NCI-H1694 (cell line): ENCODE measurements at places on chromosomes 5 and 9.

DNA sequence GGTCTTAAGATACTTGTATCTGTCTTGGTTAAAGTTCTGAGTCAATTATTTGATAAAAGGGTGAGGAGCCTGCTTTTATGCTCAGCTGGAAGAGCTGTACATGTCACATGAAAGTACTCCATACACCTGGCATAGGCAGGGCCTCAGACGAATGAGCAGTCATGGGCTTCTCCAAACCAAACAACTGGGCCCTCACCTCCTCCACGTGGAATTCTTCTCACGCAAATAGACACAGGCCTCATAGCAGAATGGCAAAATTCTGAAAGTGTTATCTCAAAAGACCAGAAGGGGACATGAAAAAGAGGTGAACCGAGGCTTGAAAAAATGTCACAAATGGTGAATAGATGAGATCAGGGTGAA is 48.6 kb downstream of the FAM240B start:
- DNase-seq, result no peak

DNA sequence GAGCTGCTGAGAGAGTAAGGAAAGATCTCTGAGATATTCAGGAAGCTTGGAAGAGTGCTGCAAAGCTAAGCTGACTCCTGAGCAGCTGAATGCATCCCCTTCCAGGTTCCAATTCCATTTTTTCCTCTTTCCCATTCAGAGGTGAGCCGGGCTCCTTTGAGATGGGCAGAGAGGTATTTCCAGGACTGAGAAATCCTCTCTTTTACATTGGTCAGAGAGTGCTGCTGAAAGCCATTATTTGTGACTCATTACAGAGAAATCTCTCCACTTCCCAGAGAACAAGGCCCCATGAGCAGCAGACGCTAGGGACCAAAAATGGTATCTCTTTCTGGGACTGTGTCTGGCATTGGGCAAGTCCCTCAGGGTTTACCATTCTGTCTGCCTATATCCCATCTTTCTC is 3.7 kb downstream of the MCTP1 start:
- no peak for DNase-seq

DNA sequence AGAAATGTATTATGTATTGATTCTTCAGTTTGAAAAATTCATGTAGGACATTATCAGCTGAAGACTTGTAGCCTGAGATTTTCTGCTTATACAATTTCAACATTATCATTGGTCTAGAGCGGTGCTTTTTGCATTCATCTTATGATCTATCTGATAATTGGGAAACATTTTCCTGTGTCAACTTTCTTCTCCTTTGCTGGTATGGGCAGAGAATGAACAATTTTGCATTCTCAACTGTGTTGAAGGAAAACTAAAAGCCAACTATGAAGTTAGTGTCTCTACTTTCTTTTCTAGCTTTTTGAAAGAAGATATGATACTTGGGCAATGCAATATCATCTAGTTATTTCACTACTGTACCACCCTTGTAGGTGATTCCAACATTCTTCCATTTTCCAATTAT is 10.3 kb downstream of the ZFR start:
- no peak for DNase-seq

DNA sequence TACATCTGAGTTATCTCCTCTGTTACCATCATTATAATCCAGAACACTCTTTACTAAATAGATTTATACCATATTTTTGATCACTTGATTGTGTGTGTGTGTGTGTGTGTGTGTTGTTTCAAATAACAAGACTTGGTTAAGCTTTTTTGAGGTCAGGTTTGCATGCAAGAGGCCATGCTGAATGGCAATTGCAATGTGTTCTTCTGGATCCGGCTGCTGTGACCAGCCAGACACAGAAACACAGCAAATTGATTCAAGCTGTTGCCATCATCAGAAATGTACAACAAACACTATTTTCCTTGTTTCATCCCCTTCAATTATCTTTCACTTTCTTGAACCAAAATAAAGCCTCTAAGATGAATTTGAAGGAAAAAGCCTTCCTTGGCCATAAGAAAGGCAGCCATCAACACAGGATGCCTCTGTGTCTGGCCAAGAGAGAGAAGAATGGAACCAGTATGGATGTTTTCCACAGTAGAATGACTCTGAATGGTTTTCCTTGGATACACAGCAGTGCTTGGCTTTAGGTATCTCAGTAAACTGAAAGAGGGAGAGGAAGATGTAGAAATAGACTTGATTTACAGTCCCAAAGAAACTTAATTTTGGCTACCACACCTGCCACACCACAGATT is 53.9 kb downstream of the DPYSL3 start:
- DNase-seq, result no peak

DNA sequence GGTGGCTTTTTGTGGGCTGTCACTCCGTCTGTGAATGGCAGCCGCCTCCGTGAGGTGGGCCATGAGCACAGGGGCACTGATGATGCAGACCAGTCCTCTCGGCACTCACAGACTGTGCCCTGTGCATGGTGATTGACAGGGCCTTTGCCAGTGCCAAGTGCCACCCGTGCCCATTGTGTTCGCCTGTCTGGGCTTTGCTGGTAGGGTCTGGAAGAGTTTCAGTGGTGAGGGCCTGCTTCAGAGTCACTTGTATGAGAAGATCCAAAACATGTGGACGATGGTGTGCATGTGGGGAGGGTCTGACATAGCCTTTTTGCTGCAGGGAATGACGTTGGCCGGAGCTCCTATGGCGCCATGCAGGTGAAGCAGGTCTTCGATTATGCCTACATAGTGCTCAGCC is 34.9 kb downstream of the TENT4A start:
- no peak for DNase-seq

DNA sequence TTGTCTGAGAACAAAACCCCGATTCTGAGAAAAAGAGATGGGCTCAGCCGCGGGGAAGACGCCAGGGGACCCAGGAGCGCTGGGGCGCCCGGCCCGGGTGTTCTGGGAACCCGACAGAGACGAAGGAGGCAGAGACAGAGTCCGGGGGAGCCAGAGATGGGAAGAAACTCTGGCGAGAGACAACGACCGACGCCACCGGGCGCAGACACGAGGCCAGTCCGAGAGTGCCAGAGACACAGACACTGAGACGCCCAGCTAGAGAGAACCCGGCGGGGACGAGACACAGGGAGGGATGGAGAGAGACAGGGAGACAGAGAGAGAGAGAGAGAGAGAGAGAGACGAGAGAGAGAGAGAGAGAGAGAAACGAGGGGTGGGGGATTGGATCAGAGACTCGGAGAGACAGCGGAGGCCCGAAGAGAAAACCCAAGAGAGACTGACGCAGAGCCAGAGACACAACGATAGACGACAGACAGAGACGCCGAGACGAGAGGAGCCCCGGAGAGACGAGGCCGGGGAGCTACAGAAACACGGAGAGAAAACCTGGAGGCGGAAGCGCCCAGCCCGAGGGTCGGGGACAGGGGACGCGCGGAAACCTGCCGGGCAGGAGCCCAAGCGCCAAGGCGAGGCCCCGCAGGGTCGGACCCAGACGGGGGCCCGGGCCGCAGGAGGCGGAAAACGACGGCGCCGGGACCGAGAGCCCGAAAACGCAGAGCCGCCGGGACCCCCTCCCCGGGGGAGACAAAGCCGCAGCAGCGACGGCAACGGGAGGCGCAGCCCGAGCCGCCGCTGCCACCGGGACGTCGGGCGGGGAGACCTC is 3.3 kb downstream of the NR5A1 start:
- no peak for DNase-seq

- DNase-seq, result no peak
Measured at GRCh38 chr9:11749396-11749795, 943.8 kb upstream of the TYRP1 start.

GRCh38 chr5:104361932-104362331 is 799.3 kb upstream of the NUDT12 start:
- DNase-seq, result no peak

DNA sequence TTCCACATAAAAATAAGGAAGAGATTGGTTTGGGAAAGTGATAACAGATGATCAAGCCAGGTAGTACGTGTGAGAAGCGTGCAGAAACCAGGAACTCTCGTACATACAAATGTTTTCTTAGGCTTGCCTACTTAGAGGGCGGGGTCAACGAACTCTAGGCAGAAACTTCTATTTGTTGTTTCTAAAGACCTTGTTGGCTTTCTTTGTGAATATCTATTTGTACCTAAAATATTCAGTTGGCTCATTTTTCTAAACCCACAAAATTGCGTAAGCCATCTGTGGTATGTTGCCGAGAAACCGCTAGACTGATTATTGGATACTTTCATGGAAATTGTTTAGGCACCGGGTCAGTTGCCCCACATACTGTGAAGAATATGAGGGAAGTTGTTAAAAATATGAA is 458.5 kb downstream of the MAT2B start:
- DNase-seq, result no peak

DNA sequence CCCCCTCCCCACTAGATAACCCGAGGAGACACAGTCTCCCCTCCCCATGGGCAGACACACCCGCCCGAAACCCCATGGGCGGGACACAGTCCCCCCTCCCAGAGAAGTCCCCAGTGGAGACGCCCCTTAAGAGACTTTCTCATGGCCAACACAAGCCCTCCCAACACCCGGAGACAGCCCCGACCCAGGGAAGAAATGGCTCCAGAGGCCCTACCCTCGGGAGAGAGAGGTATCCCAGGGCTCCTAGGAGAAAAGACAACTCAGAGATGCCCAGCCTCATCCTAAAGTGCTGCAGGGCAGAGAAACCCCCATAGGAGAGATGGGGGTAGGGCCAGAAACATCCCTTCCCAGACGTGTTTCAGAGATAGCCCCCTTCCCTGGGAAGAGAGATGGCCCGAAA is 27.4 kb downstream of the PCDH1 start:
- DNase-seq, result no peak

DNA sequence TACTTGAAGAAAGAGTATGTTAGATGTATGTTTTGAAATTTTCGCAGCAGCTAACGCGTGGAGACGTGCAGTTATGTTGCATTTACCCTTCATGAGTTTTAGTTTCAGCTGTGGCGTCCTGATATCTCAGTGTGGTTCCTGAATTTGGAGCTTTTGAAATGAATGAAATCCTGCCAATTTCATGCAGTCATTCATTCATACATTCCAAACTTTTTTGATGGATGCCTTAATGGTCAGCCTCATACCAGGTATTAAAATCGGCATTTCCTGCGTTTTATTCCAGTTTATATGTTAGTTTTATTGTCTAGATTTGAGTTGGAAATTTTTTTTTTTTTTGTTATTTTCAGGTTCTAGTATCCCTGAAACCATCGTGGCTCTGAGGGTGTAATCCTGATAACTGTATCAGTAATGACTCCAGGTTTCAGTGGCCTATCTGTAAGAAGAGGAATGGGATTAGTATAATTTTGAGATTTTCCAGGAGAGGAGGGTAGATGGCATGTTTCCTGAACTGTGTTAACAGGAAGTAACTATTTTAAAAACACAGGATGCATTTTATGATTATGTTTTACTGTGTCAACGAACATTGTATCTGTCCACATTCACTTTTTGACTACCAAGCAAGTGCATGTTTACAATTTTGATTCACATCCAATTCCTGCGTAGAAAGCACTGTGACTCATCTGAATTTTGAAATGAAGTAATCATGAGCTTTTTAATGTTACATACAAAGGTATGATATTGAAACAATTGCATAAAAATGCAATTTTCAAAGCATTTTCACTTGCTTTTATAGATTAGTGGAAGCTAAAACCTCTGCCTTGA is 1.0 kb downstream of the FOCAD start:
- DNase-seq, result peak; percentile 10

- DNase-seq, result no peak
Measured at GRCh38 chr9:26789959-26790358, 102.6 kb downstream of the CAAP1 start.

DNA sequence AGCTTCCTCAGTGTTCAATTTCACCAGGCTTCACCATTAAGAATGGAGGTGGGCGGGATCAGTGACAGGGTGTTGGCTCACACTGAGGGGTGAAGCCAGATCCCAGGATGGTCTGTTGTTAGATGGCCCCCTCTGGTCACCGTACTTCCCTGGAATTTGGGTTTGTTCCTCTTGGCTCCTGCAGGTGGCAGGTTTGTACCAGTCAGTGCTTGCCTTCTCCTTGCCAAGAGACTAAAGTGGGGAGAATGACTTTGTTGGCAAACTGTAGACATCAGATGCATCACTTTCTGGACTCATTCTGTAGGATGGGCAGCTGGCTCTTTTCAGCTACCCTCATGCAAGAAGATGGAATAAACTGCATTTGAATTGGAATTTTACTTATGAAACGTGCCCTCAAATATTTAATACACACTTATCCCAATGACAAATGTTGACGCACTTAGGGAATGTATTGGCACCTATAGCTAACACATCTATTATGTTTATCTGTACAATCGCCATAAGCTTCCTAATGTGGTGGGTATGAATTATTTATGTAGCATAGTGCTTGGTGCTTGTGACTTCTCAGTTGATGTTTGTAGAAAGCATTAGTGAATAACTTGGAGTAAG is 31.4 kb upstream of the ANKRD55 start:
- peak; percentile 7 for DNase-seq

DNA sequence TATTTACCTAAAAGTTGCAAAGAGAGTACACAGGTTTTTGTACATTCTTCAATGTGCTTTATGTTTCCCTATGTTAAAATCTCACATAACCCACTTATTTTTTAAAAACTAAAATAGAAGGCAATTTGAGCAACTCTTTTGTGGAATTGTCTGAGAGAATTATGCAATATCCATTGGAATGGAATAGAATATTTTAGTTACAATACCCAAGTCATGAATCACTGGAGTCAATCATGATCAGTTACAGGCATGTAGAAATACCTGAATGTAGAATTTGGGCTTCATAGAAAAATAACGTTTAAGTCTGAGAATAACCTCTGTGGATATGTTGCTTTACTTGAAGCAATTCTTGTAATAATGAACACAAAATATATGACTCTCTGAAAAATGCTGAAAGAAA is 143.3 kb downstream of the FGF10 start:
- DNase-seq, result no peak

- DNase-seq, result no peak
Measured at GRCh38 chr9:130930804-130931349, 8.2 kb downstream of the FIBCD1 start.

GRCh38 chr9:94654165-94654894 is 15.0 kb upstream of the FBP1 start:
- no peak for DNase-seq
